ENCODE measurements at places on chromosomes 16 and 17.

GRCh38 chr16:63188086-63188771 lies 1152.0 kb upstream of the CDH8 start:
- DNase-seq = no peak

DNA sequence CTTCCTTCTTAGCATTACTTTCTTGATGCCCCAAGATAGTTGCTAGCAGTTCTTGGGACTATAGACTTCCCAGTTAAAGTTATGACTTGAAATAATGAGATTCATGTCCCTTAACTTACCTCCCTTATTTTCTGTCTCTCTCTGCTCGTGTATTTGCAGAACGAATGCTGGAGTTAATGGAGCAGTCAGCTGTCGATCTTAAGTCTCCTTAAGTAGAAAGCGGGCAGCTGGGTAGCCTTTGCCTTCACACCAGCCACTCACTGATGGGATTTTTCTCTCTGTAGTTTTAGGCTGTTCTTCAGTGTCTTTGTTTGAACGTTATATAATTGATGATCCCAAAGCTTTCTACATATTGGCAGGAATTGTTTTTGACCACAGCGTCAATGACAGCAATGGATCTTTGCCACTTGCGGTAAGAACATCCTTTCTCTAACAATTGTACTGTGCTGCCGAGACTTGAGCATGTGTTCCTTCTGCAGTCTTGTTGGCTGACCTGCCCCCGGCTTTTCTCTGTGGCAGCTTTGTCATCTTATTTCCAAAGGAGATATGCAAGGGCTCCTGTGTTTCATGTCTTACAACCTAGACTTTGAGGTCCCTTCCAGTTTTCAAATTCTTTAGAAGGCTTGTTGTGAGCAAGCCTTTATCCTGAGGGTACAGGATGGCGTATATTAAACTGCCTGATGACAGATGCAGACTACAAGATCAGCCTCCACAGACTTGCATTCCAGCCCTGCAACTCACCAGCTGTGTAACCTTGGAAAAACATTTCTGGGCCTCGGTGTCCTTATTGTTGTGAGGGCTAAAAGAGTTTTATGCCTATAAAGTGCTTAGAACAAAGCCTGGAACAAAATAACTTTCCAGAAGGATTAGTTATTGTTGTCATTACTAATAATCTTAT lies 25.1 kb upstream of the ABCA3 start:
- DNase-seq = no peak

- no peak for DNase-seq
Observed at GRCh38 chr16:27617665-27618064, 67.7 kb downstream of the KATNIP start.

- no peak for DNase-seq
Observed at GRCh38 chr16:19588661-19589060, 33.2 kb downstream of the VPS35L start.

DNA sequence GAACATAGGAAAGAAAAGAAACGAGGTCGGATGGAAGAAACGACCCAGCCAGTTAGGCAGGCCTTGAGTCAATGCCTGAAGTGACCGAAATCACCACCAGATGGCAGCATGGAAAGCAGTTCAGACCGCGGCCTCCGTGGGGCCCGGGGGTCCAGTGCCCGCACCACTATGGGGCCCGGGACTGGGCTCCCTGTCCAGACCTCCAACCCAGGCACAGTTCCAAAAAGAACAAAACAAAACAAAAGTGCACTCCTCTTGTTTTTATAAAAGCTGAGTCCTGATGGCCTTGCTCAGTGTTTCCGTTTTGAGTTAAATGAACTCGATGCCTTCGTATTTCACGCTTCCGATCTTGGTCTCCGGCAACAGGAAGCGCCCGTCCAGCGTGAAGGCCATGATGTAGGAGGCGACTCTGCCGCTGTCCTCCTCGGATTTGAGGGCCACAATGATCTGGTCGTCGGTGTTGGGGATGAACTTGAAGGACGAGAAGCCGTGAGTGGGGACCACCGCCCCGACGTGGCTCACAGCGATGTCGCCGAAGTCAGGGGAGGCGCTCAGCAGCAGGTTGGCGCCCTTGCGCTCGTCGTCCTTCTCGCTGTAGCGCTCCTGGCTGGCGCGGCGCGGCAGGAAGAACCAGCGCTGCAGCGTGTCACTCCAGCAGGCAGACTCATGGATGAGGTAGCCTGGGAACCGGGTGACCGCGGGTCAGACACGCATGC lies 13.7 kb upstream of the LGALS3BP start:
- no peak for DNase-seq

DNA sequence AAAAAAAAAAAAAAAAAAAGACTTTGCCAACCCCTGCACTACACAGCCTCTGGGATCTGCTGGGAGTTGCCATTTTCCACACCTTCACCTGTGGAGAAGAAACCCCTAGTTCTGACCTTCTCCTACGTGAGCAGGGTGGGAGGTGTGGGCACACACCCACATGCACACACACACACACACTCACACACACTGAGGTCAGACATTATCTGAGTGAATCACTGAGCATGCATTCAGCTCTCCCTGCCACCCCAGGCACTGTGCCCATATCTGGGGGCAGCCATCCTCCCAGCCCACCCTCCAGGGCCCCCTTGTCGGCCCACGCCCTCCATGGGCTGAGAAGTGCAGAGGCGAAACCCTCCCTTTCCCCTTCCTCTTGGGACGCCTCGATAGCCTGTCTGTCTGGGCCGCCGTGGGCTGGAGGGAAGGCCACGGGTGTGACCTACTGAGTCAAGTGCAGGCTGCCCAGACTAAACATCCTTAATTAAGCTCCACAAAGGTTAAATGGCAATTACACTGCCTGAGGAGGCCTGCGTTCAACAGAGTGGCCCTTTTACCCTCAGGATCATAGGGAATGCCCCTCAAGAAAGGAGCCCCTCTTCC lies 143.8 kb downstream of the C16orf95 start:
- DNase-seq = no peak

DNA sequence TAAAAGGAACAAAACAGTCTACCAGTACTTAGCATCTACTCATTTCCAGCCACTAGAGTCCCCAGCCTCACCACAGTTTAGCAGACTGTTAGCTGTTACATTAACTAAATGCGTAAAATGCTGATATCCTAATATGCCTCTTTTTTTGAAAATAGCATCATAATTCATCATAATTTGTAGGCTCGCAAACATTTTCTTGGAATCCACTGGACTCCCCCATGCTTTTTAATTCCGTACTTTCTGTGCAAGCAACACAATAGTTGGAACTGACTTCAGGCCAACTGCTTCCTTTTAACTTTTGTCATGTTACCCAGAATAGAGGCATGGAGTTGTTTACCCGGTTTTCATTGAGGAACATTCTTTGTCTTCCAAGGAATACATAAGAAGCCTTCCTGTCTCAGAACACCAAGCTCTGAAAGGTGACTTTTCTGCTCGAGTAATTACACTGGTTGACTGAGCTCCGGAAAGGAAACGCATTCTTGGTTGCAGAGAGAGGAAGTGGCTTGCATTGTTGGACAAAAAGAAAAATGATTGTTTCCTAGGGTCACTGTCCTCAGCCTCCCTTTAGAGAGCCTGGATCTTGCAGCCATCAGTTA lies 30.9 kb upstream of the SEC14L1 start:
- DNase-seq = no peak

- peak; percentile 61 for DNase-seq
Observed at GRCh38 chr17:49230636-49231562, at the start of gene PHOSPHO1. Gene PHOSPHO1, minus strand, starts transcription at chr17:49230787. Its CDS starts 4,096 bp downstream, at chr17:49226691.

DNA sequence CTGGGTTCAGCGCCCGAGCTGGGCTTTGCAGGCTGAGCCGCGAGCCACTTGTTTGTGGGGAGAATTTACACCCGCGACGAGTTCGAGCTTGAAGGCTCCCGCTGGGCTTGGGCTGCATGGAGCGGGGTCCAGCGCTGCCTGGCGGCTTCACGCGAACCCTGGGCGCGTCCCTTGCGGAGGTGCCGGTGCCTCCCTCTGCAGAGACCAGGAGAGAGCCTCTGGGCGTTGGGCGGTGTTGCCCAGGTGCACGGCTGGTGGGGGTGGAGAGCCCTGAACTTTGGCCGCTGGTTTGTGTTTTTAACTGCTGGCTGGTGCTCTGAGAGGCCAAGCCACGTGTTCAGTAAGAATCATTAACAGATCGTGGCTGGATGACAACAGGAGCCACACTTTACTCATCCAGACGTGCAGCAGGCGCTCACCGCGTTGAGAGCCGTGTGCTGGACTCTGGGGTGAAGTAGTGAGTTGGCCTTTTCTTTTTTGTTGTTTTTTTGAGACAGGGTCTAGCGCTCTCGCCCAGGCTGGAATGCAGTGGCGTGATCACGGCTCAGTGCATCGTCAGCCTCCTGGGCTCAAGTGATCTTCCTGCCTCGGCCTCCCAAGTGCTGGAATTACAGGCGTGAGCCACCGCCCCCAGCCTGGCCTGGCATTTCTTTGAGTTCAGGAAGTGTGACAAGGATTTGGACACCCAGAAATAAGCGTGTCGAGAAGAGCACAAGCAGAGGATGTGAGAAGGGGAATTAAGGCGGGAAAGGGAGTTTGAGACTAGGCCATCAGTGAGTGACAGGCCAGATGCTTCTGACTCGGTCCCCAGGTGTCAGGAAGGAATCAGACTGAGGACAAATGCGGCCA lies 827 bp downstream of the CDK10 start:
- no peak for DNase-seq

DNA sequence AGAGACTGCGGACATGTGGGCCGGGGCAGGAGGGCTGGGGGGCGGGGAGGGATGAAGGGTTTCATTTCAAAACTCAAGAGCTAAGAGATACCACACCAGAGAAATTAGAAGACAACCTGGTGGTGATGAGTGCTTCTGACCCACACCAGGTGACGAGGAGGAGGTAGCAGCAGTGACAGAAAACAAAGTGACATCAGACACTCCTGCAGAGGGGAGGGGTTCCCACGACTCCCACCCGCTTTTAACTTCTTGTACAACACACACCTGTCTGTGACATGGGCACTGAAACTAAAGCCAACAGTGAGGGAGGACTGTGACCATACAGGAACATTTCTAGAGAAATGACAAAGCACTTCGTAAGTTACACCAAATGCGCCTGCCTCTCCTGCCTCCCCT lies 112.9 kb downstream of the ANKRD11 start:
- no peak for DNase-seq

- no peak for DNase-seq
Observed at GRCh38 chr17:14080847-14081251, 11.5 kb downstream of the COX10 start.

DNA sequence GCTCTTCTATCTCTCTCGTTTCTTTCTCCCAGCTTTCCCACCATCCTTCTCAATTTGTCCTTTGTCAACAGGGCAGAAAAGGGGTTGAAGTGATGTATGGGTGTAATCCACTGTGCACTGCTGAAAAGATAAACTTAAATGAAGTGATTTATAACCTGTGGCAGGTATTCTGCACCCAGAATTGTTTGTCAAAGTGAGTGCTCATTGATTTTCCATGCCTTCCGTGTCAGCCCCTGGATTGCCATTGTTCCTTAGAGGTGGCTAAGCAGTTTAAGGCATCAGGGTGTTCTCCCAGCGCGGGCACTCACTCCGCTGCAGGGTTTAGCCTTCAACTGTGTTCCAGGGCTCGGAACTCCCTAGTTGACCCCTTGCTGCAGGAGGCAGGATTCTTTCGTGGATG lies 82.9 kb downstream of the PITPNC1 start:
- DNase-seq = no peak

- no peak for DNase-seq
Observed at GRCh38 chr16:9248162-9248561, 156.7 kb downstream of the HAPSTR1 start.

DNA sequence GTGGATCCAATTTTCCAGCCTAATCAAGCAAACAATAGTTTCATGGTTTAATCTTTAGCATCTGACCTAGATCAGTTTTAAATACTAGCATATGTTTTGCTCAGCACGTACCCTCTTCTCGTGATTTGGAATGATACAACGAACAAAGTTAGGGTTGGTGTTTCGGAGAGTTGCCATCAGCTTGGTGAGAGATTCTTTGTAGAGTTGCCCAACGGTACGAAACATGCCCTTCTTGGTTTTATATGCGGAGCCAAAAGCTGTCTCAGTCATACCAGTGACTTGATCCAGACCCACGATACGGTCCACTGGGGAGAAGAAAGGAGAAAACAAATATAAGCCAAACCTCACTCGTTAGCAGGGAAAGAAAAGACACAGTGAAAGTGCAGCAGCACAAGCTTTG lies 85.3 kb downstream of the NDEL1 start:
- DNase-seq = no peak

GRCh38 chr17:78611607-78612006 lies 34.4 kb upstream of the DNAH17 start:
- DNase-seq = no peak
